ENCODE measurements at places on chromosomes 7 and 10. TPM values are rescaled to one million over a fixed set of nuclear protein-coding genes. Genes with fewer than 3 reads are reported as not detected.

The GPR158 gene
- total RNA-seq: not detected

The ATRNL1 gene
- not detected for total RNA-seq

The PRKG1 gene
- 0.33 TPM for total RNA-seq

The NPSR1 gene
- not detected for total RNA-seq

The FFAR4 gene
- not detected for total RNA-seq

The SPDYE1 gene
- total RNA-seq: not detected

The MAGI2 gene
- total RNA-seq: 0.84 TPM

The ITPRID1 gene
- total RNA-seq: not detected

The OR6V1 gene
- not detected for total RNA-seq

The CALML3 gene
- not detected for total RNA-seq

The LRGUK gene
- not detected for total RNA-seq

The ANKRD2 gene
- total RNA-seq: 0.67 TPM
